ENCODE measurements at places on chromosomes 1 and 21.
A peak's percentile ranks its signal among the peaks of the same experiment; 100 is the strongest.

DNA sequence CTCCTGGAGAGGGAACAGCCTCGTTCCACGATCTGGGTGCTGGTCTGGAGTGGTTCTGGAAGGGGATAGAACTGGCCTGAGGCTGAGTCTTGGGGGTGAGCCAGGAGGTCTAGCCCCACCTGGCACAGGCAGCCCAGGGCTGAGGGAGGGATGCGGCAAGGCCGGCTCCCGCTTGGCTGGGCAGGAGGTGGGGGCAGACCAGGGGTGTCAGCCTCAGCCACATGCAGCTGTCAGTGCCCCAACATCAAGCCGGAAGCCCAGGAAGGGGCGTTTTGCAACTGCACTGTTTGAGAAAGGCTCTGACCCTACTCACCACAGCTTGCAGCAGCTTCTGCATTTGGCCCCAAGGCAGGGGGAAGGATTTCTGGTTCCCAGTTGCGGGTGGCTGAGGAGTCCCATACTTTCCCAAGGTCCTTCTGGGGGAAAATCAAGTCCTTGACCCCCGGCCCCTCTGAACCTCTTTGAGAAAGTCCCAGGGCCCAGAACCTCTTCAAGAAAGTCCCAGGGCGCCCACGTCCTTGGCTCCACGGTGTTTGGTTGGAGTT is 2.0 kb downstream of the EFHD2 start:
- peak; percentile 74 for DNase-seq

- peak; percentile 60 for DNase-seq
Observed at GRCh38 chr21:37700641-37701202, 215.5 kb downstream of the KCNJ6 start.

- DNase-seq: no peak
Observed at GRCh38 chr1:23434260-23434775, 9.8 kb upstream of the TCEA3 start.

DNA sequence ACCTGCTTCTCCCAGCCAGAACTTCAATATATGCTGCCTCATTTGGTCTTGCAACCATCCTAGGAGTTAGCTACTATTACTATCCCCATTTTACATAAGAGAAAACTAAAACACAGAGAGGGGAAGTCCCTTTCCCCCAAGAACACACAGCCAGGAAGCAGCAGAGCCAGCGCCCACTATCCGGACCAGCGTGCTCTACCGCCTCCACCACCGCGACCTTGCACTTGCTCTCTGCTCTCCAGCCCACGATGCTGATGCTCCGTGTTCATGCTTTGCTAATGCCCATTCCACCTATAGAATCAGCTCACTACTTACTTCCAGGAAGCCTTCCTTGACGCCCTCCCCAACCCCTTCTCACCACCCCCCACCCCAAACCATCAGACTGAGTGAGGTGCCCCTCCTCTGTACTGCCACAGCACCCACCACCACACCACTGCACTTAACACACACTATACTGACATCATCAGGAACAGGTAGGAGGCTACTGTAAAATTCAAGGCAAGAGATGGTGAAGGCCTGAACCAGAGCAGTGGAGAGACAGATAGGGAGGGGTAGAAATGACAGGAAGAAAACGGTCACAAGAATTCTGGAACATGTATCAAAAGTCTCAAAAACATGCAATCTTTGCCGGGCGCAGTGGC is 9.4 kb downstream of the TMEM53 start:
- DNase-seq: no peak

GRCh38 chr1:47393141-47393540 is 22.9 kb upstream of the FOXE3 start:
- DNase-seq: no peak

DNA sequence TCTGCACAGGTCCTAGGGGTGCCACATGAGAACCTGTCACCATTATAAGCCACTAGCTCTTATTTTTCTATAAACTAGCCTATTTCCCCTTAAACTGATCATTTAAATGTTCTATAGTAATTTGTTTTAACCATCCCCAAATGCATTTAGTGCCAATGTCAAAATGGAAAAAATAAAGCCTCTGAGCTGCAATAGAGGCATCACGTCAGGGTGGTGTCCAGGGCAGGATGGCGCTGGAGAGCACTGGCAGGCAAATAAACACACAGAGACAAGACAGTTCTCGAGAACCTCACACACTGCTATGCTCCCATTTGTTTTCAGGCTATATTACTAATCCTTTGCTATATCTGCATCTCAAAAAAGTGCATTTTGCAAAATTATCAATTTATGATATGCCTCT is 73.4 kb upstream of the NEK2 start:
- DNase-seq: no peak

DNA sequence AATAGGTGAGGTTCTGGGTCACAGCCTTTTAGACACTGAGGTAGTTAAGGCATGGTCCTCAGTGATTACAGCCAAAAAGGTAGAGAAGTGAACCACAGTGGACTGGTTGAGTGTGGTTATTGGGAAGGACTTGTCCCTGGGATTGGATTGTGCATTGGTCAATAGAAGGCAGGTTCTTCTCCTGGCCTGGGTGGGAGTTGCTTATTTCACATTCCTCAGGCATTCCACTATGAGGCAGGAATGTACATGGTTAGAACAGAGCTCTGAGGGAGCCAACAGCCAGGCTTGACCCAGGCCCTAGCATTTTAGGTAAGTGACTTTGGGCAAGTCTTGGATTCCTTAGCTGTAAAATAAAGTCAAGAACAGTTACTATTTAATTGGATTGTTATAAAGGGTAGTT is 97.9 kb upstream of the MARK1 start:
- no peak for DNase-seq

DNA sequence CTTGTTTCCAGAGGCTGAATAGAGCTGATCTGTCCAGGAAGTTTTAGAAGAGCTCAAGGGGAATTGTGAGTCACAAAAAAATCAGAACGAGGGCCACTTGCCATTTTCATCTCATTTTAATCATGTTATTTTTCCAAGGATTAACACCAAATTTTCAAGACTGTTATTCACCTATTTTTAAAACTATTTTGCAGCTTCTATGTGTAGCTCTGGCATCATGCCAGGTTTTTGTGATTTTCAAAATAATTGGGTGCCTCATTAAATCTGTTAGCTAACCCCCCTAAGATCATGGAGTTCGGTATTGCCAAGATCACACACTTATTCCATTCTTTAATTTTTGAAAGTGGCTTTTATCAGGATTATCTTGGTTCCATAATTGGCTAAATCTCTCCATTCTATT is 90.9 kb downstream of the RGS7 start:
- no peak for DNase-seq

DNA sequence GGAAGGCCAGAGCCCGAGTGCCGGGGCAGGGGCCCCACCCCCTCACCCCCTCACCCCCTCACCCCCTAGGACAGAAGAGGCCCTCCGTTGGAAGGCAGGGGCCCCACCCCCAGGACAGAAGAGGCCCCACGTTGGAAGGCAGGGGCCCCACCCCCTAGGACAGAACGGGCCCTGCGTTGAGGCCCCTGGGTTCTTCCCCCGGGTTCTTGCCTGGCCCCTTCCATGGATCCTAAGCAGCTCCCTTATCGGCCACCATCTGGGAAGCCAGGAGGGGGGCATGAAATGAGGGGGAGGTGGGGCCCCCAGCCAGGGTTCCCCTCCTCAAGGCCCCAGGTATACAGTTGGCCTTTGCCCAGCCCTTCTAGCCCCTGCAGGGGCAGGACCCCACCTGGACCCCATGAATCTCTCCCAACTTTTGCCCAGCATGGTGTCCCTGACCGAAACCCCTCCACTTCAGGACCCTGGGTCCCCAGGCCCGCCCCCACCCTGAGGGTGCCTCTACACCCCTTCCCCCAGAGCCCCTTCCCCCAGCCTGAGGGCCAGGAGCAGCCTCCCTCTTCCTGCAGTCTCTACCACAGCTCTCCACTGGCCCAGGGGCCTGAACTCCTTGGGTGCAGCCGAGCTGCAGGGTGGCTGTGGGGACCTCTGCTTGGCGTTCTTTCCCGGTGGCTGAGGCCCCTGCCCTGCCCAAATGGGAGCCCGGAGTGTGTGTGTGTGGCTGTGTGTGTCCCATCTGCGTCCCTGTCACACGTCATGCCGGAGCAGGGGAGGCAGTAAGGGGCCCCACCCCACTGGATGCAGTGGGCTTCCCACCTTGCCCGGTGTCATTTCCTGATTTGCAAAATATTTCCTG is 4.3 kb upstream of the VWA1 start:
- no peak for DNase-seq

DNA sequence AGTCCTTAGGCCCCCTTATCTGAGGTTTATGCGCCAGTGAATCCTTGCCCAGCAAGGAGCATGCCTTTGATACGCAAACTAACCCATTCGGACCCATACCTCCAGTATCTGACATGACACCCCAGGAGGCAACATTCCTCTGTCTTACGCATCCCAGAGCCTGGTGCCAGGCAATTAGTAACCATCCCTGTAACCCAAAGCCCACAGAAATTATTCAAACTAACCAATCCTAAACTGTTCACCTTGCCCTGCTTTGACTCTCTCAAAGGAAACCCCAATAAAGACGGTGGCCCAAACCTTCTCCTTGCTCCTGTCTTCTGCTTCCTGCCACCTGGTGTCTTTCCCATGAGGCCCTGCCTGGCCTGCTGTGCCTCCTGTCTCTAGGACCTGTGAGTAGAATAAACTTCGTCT is 36.4 kb downstream of the ZNF496 start:
- no peak for DNase-seq

GRCh38 chr21:36902793-36903192 is 63.7 kb downstream of the HLCS start:
- no peak for DNase-seq

- DNase-seq: no peak
Observed at GRCh38 chr1:77120950-77121349, 98.3 kb downstream of the PIGK start.

DNA sequence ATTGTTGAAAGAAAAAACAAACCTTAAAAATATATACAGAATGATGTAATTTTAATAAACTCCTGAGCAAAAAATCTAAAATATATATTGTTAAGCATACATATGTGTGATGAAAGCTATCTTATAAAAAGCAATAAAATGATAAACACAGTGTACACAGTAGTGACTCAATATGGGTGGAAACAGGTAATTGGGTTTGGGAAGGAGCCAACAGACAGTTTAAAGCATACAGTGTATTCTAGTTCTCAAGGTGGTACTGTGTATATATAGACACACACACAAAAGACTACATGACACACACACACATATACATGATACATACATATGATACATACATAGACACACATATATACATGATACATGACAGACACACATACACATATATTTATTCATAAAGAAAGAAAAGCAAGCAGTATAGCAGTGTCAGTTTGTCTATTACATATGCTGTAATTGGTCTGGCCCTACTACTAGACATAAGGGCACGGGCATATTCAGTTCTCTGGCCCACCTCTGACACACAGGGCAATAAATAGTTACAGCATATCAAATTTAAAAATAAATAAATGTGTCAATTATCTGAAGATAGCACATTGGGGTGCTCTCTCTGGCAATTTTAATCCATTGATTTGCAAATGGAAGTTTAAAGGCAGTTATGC is 330.2 kb downstream of the S1PR1 start:
- no peak for DNase-seq

DNA sequence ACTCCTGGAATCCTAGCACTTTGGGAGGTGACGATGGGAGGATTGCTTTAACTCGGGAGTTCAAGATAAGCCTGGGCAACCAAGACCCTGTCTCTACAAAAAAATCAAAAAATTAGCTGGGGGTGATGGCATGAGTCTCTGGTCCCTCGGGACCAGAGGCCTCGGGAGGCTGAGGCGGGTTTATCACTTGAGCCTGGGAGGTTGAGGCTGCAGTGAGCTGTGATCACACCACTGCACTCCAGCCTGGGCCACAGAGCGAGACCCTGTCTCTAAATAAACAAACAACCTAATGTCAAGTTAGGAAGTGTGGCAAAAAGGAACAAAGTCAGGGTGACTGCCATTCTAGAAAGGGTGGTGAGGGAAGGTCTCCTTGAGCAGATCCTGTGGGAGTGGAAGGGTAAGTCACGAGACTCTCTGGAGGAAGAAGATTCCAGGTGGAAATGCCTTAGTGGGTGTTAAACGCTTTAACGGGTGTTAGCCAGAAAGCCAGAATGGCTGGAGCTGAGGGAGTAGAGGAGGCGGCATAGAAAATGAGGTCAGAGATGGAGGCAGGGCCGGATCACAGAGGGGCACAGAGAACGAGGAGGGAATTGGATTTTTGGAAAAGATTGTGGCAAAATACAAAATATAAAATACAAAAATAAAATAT is 62.2 kb upstream of the ATP5PO start:
- no peak for DNase-seq

GRCh38 chr21:26154753-26155152 is 15.8 kb downstream of the APP start:
- DNase-seq: no peak

DNA sequence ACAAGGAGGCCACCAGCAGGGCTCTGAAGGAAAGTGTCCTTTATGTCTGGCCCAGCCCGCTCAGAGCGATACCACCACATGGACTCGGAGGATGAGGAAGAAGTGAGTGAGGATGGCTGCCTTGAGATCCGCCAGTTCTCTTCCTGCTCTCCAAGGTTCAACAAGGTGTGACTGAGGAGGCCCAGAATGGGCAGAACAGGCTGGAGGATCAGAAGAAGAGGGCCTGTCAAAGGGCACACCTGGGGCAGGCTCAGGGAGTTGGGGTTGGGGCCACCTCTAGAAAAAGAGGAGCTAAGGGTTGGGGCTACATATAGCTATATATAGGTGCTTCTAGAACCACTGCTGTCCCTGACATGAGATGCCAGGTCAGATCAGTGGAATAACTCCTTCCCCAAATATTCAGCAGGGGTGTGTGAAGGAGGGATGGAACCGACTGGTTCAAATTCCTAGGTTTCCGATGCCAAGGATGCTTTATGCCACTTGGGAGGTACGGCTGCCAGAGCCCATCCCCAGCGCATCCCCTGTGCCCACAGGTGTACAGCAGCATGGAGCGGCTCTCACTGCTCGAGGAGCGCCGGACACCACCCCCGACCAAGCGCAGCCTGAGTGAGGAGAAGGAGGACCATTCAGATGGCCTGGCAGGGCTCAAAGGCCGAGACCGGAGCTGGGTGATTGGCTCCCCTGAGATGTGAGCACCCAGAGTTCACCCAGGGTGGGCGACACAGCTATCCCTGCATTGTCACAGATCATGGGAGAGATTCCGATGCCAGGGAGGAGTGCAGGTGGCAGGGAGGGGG is 102.2 kb downstream of the PIK3R3 start:
- DNase-seq: no peak

DNA sequence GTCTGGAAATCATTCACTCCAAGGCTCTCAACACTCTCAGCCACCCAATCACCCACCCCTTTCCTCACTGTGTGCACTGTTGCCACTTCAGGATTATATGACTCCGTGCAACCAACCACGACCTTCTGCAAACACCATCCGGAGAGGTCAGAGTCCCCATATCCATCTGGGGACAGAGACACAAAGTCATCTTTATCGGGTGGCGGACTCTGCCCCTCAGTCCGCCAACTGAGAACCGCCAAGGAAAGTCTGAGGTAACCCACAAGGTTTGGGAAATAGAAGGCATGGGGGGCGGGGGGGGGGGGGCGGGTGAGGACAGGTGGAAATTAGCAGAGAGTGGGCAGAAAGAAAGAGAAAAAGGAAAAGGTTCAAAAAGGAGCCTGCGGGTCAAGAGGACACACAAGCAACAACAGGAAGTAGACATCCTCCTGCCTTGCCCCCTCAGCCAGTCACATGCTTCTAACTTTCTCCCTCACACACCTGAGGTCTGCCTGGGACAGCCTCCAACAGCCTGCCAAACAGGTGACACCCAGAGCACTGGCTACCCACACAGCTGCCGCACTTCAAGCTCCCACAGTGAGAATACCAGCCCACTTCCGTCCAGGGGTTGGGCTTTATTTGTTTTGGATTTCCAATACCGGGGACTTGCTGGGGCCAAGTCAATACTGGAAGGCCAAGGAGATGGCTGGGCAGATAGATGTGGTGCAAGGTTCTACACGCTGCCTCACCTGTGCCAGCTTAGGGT is 58.1 kb downstream of the SSBP3 start:
- DNase-seq: no peak

- no peak for DNase-seq
Observed at GRCh38 chr1:157202331-157202730, 64.1 kb upstream of the ETV3 start.

All from GM12891 (cell line).